ENCODE measurements at places on chromosomes 6 and 20. TPM values are rescaled to one million over a fixed set of nuclear protein-coding genes. Genes with fewer than 3 reads are reported as not detected.

ALDH8A1 gene
- 0.27 TPM for total RNA-seq

GRCh38 chr6:6646859-6647258 lies 58.3 kb downstream of the LY86 start:
- DNase-seq = no peak

VNN1 gene
- 0.07 TPM for total RNA-seq

ADGRF5 gene
- total RNA-seq = not detected

- no peak for DNase-seq
These were observed 80.1 kb downstream of the LYRM4 start for GRCh38 chr6:5180636-5181035.

GRCh38 chr6:157904999-157905398 lies 76.7 kb upstream of the SYNJ2 start:
- no peak for DNase-seq

GRCh38 chr6:31474871-31475286 lies 23.1 kb upstream of the MICB start:
- no peak for DNase-seq

RSPH4A gene
- 0.09 TPM for total RNA-seq

PLG gene
- total RNA-seq = not detected

GRCh38 chr6:138420356-138420755 lies 16.3 kb downstream of the HEBP2 start:
- no peak for DNase-seq

PRL gene
- total RNA-seq = not detected

GRCh38 chr20:61119794-61120410 lies 132.2 kb upstream of the CDH4 start:
- no peak for DNase-seq

GMPR gene
- 4.7 TPM for total RNA-seq

DNA sequence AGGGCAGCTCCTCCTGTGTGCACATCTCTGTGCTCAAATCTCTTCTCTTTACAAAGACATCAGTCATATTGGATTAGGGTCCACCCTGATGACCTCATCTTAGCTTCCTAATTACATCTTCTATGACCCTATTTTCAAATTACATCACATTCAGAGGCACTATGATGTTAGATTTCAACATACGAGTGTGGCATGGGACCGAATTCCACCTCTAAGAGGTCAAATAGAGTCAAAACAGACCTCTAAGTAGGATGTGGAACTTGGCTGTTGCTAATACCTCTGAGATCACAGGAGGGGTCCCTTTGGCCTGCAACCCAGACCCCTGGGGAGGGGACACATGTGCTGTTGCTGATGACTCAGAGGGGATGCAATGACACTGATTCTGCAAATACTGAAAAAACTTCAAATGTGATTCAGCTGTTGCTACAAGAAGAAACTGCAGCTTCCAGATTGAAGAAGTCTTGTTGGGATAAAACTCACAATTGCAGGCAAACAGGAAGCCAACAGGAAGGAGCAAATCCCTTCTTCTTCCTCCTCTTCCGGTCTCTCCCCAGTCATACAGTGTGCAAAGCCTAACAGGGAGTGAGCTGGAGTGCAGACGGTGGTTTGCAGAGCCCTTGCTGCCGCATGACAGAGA lies 216.2 kb downstream of the MYLK4 start:
- DNase-seq = no peak

DNA sequence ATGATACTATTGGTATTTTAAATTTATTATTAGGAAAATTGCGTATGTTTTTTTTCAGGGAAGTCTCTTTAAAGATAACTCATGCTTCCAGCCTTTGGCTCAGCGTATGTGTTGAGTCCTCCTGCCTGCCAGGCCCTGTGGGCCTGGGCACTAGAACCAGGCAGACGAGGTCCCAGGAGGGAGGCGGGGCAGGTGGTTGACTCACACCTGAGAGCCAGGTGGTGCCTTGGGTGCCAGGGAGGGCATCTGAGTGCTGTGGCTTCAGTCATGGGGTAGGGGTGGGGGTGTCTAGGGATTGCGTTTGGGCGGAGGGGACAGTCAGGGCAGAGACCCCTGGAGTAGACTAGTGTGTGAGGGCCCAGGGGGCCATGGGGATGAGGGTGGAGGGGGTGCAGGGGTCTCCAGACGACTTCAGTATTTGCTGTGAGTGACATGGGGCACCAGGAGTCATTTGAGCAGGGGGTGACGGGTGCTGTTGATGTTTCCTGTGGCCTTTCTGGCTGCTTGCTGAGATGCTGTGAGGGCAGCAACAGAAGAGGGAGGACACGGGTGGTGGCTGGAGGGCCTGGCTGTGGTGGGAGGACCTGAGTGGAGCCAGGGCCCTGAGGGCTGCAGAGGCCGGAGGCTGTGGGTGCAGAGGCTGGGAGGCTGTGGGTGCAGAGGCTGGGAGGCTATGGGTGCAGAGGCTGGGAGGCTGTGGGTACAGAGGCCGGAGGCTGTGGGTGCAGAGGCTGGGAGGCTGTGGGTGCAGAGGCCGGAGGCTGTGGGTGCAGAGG lies 14.8 kb upstream of the ADRM1 start:
- no peak for DNase-seq

TFAP2D gene
- total RNA-seq = not detected

- DNase-seq = no peak
These were observed 627.6 kb downstream of the MMUT start for GRCh38 chr6:48835421-48835958.

DNA sequence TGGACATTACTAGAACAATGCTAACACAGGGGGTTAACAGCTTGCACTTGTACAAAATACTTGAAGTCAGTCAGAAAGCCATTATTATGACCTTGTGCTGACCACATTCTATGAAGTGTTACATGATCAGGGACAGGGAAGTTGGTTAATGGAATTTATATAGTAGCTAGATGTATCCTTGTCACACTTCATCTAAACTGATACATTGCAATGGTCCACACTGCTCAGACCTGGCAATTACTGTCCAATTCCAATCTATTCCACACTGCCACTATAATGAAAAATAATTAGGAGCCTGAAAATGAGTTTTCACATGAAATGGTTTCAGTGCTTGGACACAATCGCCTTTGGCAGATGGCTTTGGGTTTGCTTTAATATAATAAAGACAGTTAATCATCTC lies 850.8 kb downstream of the EPHA7 start:
- DNase-seq = no peak

SDC4 gene
- total RNA-seq = 124 TPM

KCNK5 gene
- not detected for total RNA-seq

GRCh38 chr6:134170844-134171243 lies 118.4 kb upstream of the SLC2A12 start:
- no peak for DNase-seq

DNA sequence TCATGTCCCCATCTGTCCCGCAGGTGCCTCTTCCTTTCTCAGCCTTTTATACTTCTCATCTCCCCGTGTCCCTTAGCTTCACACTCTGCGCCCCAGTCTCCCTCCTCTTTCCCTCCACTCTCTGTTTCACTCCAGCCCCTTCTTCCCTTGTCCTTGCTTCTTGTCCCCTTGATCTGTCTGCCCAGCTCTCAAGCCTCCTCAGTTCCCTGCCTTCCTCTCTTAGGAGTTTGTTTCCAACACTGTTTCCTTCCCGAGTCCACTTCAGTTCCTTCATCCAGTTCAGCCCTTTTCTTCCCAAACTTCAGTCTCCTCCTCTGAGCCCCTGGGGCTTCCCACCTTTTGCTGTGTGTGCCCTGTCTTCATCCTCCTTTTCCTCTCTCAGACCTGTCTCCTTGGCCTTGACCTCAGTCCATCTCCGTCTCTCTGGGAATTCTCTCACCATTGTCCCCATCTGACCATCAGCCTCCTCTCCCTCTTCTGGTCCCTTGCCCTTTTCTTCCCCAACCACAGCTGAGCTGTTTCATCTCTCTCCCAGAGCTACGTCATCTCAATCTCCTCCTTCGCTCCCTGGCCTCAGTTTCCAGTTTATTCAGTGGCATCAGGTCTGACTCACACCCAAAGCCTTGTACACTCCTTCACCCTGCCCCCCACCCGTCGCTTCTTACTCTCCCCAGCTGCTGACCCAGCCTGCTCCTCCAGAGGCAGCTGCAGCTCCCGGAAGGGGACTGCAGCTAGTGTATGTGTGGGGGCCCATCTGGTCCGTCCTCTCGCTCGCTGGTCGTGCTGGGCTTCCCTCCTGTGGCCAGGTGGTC lies 2.7 kb upstream of the DDR1 start:
- no peak for DNase-seq

DNA sequence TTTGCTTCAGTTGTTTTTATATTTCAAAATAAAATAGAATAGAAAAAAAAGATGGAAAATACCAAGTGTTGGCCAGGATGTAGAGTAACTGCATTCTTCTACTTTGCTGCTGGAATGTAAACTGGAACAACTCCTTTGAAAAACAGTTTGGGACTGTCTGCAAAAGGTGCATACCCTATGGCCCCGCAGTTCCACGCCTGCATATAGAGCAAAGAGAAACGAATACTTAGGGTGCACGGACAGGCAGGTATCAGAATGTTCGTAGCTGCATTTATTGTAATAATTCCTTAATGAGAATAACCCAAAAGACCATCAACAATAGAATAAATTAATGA lies 603 bp upstream of the RAB23 start:
- DNase-seq = no peak

DNA sequence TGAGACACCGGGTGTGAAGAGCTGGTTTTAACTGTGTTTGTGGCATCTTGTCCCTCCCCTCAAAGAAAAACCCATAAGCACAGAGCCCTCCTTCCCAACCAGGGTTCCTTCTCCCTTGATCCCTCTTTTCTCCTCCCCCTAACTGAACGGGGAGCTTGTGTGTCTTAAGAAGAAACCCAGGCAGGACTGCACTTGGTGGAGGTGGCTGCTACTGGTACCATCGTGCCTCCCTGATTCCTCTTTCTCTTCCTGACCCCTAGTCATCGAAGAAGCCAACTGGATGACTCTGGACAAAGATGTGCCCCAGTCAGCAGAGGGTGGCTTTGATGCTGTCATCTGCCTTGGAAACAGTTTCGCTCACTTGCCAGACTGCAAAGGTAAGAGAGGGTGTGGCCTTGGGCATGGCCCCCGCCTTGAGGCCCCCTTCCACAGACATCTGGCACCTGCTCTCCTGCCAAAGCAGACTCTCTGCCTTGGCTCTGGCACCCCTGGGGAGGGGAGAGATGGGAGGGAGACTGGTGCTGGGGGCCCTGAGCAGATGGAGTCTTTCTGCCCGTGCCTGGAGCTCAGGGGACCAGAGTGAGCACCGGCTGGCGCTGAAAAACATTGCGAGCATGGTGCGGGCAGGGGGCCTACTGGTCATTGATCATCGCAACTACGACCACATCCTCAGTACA lies 2.1 kb downstream of the GNMT start:
- DNase-seq = no peak

GABRR1 gene
- not detected for total RNA-seq

TBC1D22B gene
- total RNA-seq = 8.9 TPM

PSORS1C1 gene
- 3.8 TPM for total RNA-seq

DNA sequence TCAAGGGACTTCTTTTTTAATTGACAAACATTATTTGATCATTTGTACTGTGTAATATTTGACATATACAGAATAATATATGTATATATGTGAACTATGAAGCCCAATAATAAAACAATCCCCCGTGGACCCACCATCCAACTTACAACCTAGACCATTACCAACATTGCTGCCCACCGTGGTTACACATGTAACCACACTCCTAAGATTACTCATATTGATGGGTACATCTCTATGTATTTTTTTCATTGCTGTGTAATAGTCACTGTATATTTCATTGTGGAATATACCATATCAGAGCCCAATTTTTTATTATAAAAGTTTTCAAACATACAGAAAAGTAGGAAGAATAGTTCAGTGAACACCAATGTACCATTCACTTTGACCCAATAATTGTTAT lies 94.3 kb downstream of the RTN4IP1 start:
- DNase-seq = no peak

- DNase-seq = peak; percentile 41
These were observed 61.9 kb downstream of the CNKSR3 start for GRCh38 chr6:154448448-154449096.

GRCh38 chr6:100479179-100480035 lies 14.7 kb upstream of the SIM1 start:
- DNase-seq = peak; percentile 48

TGM3 gene
- not detected for total RNA-seq

GRCh38 chr20:46204594-46205186 lies 86.6 kb downstream of the CD40 start:
- no peak for DNase-seq

HLA-DRA gene
- not detected for total RNA-seq

GRCh38 chr6:14117158-14118090 lies at the start of gene CD83:
Gene CD83, plus strand, starts transcription at chr6:14117772. Its CDS starts 40 bp downstream, at chr6:14117812.
- no peak for DNase-seq

LY6G6D gene
- not detected for total RNA-seq

- DNase-seq = peak; percentile 70
These were observed 74.9 kb downstream of the NCOA3 start for GRCh38 chr20:47576516-47577033.

DNA sequence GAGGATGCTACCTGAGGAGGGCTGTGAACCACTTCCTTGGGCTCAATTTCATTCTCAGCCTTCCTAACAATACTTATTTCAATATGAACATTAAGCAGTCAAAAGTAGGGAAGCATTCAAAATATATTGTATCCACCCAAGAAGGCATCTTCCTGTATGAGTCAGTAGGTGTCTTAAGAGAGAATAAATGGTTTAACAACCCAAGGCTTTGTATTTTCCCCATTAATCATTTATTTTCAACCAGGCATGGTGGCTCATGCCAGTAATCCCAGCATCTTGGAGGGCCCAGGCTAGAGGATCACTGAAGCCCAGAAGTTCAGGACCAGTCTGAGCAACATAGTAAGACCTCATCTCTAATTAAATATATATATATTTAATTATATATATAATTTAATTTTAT lies 74.5 kb upstream of the MARCKS start:
- DNase-seq = no peak
